Brain pericyte (primary cell): ENCODE measurements at places on chromosomes 6 and 20.

- no peak for DNase-seq
Observed at GRCh38 chr6:143575901-143576426, 64.4 kb upstream of the FUCA2 start.

GRCh38 chr6:100490065-100490464 lies 25.3 kb upstream of the SIM1 start:
- no peak for DNase-seq

DNA sequence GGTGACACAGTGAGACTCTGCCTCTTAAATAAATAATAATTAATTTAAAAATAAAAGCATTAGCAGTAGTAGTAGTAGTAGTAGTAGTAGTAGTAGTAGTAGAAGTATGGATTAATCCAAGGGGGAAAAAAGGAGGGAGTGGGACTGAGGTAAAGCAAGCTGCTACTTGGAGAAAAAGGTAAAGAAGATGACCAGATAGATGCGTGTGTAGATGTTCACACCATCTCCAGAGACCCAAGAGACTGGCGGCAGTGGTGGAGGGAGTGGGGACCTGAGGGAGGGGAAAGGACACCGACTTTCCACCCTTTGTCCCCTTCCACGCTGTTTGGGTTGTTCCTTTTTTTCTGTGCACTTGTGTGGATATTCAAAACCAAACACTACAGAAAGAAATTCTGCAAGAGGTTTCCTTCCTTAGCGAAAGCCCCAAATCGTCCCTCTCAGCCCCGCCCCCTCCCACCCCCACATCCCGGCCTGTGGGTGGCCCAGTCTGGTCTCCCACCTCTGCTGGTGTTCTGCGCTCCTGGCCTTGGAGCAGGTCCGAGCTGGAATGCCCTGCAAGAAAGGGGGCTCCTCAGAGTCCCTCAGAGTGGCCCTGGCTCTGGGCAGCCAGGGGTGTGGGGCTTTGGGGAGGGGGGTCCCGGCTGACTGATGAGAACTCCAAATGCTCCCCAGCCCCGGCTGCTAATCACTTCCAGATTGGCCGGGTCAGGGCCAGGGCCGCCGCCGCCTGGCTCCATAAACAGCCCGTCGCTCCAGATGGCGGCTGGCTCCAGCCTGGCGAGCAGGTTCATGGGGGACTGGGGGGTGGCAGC lies 60.2 kb downstream of the UBE2V1 start:
- no peak for DNase-seq

DNA sequence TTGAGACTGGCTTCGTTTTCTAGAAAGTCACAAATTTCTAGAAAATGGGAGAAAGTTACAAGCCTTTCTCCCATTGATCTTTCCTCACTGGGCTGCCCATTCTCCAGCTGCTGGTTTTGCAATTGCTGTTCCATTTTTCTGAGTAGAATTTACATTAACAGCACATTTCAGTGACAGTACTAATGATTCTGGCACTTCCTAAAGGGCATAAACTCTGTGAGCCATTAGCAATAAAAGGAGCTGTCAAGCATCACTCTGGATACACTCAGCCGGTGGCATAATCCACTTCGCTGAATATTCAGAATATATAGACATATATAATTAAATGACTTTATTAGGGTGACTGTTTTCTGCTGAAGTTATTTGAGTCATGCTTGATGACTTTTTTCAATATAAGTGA lies 6.7 kb upstream of the SSTR4 start:
- no peak for DNase-seq

DNA sequence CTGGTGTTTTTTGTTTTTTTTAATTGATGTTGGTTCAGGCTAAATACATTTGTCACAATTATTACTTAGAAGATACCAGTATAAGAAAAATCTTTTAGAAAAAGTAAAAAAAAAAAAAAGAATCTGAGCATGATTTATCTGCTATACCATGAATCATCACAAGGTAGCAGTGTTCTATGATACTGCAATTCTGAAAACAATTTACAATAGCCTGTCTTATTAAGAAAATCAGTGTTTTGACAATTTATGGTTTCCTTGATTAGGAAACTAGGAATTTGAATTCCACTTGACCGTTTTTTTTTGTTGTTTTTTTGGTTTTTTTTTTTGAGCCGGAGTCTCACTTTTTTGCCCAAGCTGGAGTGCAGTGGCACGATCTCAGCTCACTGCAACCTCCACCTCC lies 9.3 kb upstream of the MAK start:
- no peak for DNase-seq
